ENCODE measurements at places on chromosomes 7 and 10. TPM values are rescaled to one million over a fixed set of nuclear protein-coding genes. Genes with fewer than 3 reads are reported as not detected.

GRCh38 chr10:132699411-132700155 lies 86.4 kb downstream of the NKX6-2 start:
- DNase-seq = no peak

GRCh38 chr10:17913604-17914003 lies 38.1 kb upstream of the SLC39A12 start:
- no peak for DNase-seq

GRCh38 chr10:52740913-52741675 lies 31.5 kb downstream of the MBL2 start:
- peak; percentile 53 for DNase-seq

DNA sequence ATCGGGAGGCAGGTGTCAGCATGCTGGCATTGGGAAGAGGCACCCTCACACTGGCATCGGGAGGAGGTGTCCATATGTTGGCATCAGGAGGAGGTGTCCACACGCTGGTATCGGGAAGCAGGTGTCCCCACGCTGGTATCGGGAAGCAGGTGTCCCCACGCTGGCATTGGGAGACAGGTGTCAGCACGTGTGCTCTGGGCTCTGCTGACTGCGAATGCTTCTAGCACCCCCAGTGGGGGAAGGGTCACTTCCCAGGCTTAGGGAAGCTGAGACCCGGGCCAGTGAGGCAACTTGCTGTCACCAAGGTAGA lies 92.5 kb upstream of the IKZF1 start:
- no peak for DNase-seq

The VWDE gene
- total RNA-seq = 21.3 TPM

DNA sequence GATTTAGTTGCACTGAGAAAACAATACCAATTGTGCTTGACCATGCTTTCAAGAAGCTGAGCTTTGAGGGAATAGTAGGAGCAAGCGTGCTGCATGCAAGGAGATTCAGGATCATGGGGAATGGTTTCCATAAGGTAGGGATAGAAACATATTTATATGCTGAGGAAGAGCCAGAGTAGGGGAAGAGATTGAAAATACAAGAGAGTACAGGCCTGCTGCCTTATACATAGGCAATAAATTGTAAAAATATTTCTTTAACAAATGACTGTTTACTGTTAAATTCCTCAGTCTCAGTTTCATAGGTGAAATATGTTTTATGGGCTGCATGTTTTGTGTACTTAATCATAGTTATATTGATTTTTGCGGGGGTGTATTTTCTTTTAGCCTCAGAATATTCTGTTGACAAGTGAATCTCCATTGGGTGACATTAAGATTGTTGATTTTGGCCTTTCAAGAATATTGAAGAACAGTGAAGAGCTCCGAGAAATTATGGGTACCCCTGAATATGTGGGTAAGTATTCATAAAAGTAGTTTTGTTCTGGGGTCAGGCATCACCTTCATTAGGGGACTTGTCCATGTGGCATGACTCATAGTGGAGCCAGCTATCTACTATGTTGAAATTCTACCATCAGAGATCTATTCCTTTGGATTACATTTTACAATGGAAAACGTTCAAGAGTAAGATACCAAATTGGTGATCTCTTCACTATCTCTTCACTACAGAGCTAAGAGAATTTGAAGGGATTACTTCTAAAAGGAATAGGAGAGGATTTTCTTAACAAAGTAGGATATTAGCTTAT lies 36.5 kb downstream of the STK17A start:
- DNase-seq = no peak

GRCh38 chr7:24825381-24825794 lies 68.1 kb upstream of the GSDME start:
- DNase-seq = peak; percentile 43
